ENCODE measurements at places on chromosomes 16 and 17.

DNA sequence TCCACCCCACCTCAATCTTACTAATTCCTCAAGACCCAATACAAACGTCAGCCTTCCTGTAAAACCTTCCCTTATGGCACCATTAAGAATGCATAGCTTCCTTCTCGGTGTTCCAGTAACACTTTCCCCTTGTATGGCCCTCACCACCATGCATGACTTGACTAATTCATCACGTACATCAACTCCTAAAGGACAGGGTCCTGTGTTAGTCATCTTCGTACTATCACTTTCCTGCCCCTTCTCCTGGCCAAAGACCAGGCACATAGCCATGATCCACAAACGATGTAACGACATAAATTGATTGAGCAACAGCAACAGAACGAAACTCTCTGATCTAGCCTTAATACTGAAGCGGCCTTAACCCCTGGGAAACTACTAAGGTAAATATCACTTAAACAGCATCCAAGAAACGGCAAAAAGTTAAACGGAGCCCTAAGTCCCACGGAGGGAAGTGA lies 612 bp downstream of the PSMD12 start:
- no peak for DNase-seq

- no peak for DNase-seq
Measured at GRCh38 chr16:6558126-6558525, 774.5 kb upstream of the RBFOX1 start.

- no peak for DNase-seq
Measured at GRCh38 chr16:9610727-9611126, 519.3 kb downstream of the HAPSTR1 start.

DNA sequence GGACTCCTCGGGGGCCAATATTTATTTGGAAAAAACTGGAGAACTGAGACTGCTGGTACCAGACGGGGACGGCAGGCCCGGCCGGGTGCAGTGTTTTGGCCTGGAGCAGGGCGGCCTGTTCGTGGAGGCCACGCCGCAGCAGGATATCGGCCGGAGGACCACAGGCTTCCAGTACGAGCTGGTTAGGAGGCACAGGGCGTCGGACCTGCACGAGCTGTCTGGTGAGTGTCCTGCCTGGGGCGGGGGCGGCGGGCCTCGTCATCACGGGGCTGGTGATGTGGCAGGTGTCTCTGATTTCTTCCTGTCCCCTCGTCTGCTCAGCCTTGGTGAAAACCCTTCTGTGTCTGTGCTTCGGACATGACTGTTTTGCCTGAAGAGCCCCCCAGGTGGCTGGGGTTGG lies 5.7 kb downstream of the METRNL start:
- DNase-seq = no peak

GRCh38 chr16:63617047-63617989 lies 1504.5 kb downstream of the CDH11 start:
- DNase-seq = peak; percentile 47

DNA sequence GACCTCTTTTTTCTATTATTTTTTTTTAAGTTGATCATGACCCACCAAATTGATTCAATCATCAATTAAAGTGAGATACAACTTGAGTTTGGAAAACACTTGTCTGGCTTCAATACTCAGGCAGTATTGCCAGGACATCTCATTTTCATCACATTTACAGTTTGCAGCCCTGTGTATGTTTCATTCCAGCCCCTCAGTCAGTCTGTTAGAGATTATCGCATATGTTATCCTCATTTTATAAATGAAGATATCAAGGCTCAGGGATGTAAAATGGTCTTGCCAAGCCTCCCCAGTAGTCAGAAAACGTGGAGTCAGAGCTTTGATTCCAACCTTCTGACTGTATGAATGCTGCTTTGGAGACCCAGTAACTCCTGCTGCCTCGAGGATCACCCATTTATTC lies 87.3 kb upstream of the CACNG3 start:
- DNase-seq = no peak

- DNase-seq = no peak
Measured at GRCh38 chr17:55062921-55063320, 94.4 kb downstream of the STXBP4 start.

DNA sequence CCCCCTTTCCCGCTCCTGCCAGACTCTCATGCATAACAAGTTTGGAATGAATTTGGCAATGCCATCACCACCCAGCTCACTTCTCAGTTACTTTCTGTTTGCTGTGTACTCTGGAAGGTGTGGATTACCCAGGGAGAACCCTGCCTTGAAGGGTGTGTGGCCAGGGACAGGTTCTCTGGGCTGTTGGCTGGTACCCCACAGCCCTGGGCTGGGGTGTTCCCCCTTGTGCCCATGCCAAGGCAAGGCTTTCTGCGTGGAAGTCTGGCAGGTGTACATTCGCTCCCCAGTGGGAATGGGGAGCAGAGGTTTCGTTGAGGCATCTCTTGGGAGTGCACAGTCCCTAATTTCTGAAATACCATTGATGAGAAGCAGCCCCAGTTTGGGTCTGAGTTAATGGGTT lies 187.7 kb downstream of the CCDC182 start:
- no peak for DNase-seq

- no peak for DNase-seq
Measured at GRCh38 chr17:1181753-1182137, 2.0 kb upstream of the ABR start.

DNA sequence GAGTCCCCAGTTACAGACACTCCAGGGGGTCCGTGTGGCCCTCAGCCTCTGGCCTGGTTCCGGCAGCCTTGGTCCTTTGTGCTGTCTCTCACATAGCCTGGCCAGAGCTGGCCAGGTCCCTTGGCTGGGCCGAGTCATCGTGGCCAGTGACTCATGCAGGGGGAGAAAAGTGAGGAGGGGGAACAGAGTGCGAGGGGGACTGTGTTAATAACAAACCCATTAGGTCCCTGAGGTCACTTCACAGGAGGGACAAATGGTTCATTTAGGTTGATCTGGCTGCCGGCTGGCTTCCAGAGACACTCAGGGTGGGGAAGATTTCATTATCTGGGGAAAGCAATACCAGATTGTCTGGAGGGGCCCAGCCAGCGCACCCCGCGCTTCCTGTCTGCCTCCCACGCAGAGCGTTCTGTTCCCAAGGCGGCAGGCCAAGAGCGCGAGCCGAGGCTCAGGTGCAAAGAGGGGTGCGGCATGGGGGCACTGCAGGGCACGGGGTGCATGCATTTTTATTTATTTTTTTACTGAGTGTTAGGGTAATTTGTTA lies 223.1 kb downstream of the SEC14L1 start:
- DNase-seq = no peak

- DNase-seq = no peak
Measured at GRCh38 chr16:84036982-84037425, 5.6 kb downstream of the SLC38A8 start.

- no peak for DNase-seq
Measured at GRCh38 chr17:63694229-63694949, 5.5 kb downstream of the LIMD2 start.

DNA sequence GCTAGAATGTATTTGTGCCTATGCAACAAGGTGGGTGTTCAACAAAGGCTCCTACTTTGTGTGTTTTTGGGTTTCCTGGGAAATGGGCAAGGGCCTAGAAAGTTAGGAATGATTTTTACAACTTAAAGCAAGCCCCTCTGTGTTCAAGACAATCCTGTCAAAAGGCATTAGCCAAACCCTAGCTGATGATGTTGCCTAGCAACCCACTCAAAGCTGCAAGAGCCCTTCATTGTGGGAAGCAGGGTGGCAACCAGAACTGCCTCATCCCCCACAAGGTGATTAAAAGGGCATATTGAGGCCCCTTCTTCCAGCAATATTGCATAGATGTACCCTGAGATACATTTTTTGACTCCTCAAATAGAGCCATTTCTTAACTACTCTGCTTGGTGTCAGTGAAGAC lies 16.0 kb upstream of the RASL10B start:
- DNase-seq = no peak

GRCh38 chr17:77869665-77870132 lies 88.8 kb upstream of the TNRC6C start:
- DNase-seq = no peak

GRCh38 chr16:80720804-80721371 lies 83.5 kb downstream of the CDYL2 start:
- DNase-seq = no peak

DNA sequence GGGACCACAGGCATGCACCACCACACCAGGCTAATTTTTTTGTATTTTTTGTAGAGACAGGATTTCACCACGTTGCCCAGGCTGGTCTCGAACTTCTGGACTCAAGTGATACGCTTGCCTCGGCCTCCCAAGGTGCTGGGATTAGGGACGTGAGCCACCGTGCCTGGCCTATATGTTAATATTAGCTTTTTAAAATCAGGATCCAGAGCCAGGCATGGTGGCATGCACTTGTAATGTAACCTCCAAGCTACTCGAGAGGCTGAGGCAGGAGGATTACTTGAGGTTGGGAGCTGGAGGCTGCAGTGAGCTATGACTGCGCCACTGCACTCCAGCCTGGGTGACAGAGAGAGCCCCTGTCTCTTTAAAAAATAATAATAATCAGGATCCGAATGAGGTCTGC lies 8.5 kb upstream of the ADCY7 start:
- no peak for DNase-seq

DNA sequence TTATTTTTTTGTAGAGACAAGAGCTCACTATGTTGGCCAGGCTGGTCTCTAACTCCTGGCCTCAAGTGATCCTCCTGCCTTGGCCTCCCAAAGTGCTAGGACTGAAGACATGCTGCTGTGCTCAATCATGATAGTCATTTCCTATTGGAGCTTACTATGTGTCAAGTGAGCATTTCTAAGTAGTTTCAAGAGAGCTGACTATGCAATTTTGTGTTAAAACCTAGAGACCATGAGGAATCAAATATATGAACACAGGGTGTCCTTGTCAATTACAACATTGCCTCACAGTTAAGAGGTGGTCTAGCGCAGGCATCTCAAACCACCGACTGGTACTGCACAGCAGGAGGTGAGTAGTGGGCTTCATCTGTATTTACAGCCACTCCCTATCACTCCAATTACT lies 37.8 kb downstream of the MYH11 start:
- no peak for DNase-seq

DNA sequence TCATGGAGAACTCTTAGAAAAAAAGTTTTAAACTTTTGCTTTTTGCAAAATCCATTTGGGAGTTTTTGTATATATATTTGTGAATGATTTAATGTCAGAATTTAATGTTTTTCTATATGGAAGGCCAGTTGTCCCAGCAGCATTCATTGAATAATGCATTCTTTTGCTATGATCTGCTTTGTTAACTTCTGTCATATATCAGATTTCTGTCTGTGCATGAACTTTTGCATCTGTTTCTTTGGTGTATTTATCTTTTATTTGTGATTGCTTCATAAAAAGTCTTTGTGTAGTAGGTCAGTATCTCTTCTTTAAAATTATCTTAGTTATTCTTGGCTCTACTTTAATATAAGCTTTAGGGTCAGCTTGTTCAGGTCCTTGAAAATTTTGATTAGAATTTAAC lies 84.2 kb downstream of the MAP2K4 start:
- DNase-seq = no peak

DNA sequence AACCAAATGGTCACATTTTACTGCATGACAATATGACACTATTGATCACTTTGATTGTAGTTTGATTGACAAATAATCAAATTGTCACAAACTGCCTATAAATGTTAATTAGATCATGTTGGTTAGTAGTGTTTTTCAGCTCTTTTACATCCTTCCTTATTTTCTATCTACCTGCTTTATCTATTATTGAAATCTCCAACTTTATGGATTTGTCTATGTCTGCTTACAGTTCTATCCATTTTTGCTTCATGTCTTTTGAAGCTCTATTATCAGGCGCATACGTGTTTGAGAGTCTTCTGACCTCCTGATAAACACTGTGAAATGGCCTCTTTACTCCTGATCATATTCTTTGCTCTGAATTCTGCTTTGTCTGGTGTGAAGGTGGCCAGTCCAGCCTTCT lies 83.2 kb upstream of the GNG13 start:
- DNase-seq = no peak

- peak; percentile 36 for DNase-seq
Measured at GRCh38 chr16:19771796-19772195, 53.7 kb downstream of the IQCK start.

- DNase-seq = no peak
Measured at GRCh38 chr16:26134588-26134987, 442.8 kb downstream of the HS3ST4 start.

DNA sequence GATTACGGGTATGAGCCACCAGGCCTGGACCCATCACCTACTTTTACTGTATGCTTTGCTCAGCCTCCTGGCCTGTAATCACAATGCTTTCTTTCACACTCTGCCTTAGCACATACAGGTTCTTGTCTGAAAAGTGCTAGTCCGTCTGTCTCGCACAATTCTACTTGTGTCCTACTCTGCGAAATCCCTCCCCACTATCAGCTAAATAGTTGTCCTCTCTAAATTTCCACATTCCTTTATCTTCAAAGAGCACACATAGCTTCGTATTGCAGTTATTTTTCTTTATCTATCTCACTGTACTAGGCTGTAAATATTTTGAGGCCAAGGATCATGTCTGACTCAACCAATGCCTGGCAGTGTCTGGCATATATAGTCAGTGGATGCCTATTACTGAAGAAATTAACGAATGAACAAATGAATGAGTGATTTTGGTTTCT lies 38.5 kb upstream of the ETV4 start:
- no peak for DNase-seq

GRCh38 chr16:88763502-88764053 lies 21.4 kb downstream of the PIEZO1 start:
- no peak for DNase-seq

GRCh38 chr16:88750854-88751253 lies 34.2 kb downstream of the PIEZO1 start:
- DNase-seq = no peak

GRCh38 chr16:50400312-50400966 lies 31.7 kb upstream of the BRD7 start:
- DNase-seq = no peak

GRCh38 chr17:47197821-47198220 lies 8.7 kb upstream of the CDC27 start:
- no peak for DNase-seq

DNA sequence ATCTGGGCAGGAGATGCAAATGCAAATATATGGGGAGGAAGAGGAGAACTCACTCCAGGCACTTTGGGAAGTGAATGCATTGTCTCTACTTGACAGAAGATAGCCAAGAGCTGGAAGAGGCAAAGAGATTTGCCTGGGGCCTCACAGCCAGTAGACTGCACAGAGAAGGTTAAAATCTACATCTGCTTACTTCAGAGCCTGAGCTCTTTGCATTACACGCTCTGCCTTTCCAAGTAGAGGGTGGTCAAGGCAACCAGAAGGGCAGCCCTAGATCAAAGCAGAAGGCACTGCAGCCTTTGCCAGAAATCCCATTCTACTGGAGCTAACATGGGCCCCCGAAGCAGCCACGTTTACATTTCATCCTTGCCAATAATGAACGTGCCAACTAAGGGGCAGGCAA lies 407.2 kb upstream of the CCL2 start:
- DNase-seq = no peak

DNA sequence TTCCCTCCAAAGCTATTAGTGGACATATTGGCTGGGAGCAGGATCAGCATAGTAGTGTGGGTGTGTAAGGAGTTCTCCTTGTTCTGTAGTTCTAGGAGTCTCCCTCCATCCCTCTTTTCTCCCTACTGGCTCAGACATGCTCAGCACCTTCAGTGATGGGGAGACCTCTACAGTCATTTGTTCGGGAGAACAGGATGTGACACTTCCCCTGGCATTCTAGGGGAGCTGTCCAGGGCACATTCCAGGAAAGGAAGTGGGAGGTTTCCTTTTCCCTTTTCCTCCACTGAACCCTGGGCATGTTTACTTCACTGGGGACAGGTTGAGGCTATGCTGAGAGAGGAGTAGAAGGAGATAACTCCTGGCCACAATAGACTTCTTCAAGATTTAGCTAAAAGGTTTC lies 86.5 kb downstream of the MYH13 start:
- no peak for DNase-seq

All from right hindlimb (tissue), 1 donor.